ENCODE measurements at places on chromosomes 4 and X.

DNA sequence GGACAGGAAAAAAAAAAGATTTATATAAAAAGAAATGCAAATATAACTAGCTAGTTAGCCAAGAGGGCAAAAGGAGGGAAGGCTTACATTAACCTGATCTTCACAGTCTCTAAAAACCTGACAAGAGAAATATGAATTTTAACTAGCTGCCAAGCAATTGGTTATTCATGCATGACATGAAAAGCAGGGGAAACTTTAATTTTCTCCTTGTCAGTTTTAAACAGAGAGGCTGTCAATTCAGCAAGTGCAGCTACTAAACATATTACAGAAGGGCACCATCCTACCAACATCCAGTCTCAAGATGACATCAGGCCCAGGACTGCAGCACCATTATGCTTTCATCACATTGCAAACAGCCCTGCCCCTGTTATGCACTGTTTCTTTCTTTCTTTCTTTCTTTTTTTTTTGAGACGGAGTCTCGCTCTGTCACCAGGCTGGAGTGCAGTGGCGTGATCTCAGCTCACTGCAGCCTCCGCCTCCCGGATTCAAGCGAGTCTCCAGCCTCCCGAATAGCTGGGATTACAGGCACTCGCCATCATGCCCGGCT, 38.9 kb upstream of the CBR4 start:
- no peak for DNase-seq
- H3K27ac ChIP-seq = no peak overlapping the region
- H3K36me3 ChIP-seq = no peaks in the 10 kb centered on the region
- H3K4me3 ChIP-seq = no peak overlapping the region
- no peaks in the 10 kb centered on the region for H3K4me1 ChIP-seq
- no peaks in the 10 kb centered on the region for H3K27me3 ChIP-seq

DNA sequence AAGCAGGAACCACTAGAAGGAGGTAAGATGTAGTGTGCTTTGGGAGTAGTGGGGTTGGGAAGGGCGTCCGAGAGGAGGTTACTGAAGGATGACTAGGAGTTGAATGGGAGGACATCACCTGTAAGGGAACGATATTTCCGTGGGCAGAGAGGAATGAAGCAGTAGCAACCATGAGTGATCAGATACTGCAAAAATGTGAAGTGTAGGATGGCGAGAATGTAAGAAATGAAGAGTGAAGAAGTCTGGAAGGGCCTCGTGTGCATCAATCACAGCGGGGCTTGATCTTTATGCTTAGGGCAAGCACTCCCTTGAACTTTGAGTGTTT, 594 bp downstream of the MSMO1 start:
- DNase-seq = no peak
- peaks cover 25% of the 10 kb centered on the region for H3K4me1 ChIP-seq
- no peaks in the 10 kb centered on the region for H3K27me3 ChIP-seq
- peak overlapping the region; percentile 87 for H3K4me3 ChIP-seq
- no peaks in the 10 kb centered on the region for H3K36me3 ChIP-seq
- peak overlapping the region; percentile 86 for H3K27ac ChIP-seq

GRCh38 chrX:94288972-94289371, 615.0 kb downstream of the FAM133A start:
- no peak overlapping the region for H3K4me3 ChIP-seq

GRCh38 chr4:139988863-139989765, 164.9 kb downstream of the MAML3 start:
- DNase-seq = no peak
- no peak overlapping the region for H3K4me3 ChIP-seq
- no peak overlapping the region for H3K27ac ChIP-seq
- H3K4me1 ChIP-seq = no peaks in the 10 kb centered on the region

- no peak overlapping the region for H3K27ac ChIP-seq
- DNase-seq = no peak
- H3K36me3 ChIP-seq = no peaks in the 10 kb centered on the region
- no peak overlapping the region for H3K4me3 ChIP-seq
Measured at GRCh38 chr4:30825008-30825770, 105.0 kb downstream of the PCDH7 start.

- no peaks in the 10 kb centered on the region for H3K36me3 ChIP-seq
- no peaks in the 10 kb centered on the region for H3K27me3 ChIP-seq
- H3K4me3 ChIP-seq = no peak overlapping the region
- no peak overlapping the region for H3K27ac ChIP-seq
Measured at GRCh38 chr4:16992566-16993225, 94.3 kb upstream of the LDB2 start.

DNA sequence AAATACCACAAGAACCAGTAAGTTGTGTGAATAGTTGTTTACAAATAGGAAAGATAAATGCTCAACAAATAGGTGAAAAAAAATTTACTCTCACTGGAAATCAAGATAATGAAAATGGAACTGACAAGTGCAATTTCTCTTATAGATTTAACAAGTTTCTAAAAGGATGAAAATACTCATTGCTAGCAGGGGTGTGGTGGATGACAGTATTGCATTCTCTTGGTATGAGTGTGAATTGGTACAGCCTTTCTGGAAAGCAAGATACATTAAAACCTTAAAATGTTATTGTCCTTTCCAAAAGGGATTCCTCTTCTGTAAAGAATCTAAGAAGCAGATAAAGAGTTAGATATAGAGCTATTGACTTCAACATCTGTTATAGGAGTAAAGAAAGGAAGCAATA, 240.0 kb upstream of the RPS6KA3 start:
- no peaks in the 10 kb centered on the region for H3K4me1 ChIP-seq
- H3K27me3 ChIP-seq = no peaks in the 10 kb centered on the region
- H3K36me3 ChIP-seq = no peaks in the 10 kb centered on the region
- no peak overlapping the region for H3K4me3 ChIP-seq
- DNase-seq = no peak

DNA sequence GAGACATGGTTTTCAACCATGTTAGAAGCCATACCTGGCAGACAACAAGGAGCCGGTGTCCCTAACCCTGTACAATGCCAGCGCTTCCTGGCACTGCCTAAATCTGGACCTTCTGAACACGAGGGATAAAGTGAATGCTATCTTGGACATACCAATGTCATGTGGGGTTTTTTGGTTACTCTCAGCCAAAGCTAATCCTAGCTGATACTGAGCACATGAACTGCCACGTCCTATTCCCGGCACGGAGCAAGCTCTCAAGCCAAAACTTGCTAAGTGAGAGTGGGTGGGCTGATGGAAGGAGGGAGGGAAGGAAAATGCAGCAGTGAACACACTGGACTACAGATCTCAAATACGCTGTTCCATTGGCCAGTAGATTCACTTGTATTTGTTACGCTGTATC, 226.1 kb downstream of the BCOR start:
- H3K27ac ChIP-seq = no peak overlapping the region
- H3K4me3 ChIP-seq = no peak overlapping the region
- DNase-seq = no peak
- H3K27me3 ChIP-seq = no peaks in the 10 kb centered on the region
- H3K4me1 ChIP-seq = peaks cover 21% of the 10 kb centered on the region

- DNase-seq = no peak
- no peaks in the 10 kb centered on the region for H3K27me3 ChIP-seq
- H3K27ac ChIP-seq = no peak overlapping the region
Measured at GRCh38 chrX:124362072-124362471, 15.7 kb downstream of the SH2D1A start.

DNA sequence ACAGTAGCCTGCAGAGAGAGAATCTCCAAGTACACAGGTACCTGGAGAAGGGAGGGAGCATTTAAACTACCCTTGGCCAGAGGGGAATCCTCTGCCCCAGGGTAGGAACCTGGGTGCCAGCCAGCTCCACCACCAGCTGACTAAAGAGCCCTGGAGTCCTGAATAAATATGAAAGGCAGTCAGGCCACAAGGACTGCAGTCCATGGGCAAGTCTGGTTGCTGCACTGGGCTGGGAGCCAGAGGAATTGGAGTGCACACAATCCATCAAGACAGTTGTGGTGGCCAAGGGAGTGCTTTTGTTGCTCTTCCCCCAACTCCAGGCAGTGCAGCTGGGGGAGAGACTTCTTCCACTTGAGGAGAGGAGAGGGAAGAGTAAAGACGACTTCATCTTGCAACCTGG, 172.5 kb downstream of the HNRNPD start:
- H3K27me3 ChIP-seq = no peaks in the 10 kb centered on the region
- H3K36me3 ChIP-seq = no peaks in the 10 kb centered on the region
- H3K4me1 ChIP-seq = no peaks in the 10 kb centered on the region
- no peak overlapping the region for H3K4me3 ChIP-seq

DNA sequence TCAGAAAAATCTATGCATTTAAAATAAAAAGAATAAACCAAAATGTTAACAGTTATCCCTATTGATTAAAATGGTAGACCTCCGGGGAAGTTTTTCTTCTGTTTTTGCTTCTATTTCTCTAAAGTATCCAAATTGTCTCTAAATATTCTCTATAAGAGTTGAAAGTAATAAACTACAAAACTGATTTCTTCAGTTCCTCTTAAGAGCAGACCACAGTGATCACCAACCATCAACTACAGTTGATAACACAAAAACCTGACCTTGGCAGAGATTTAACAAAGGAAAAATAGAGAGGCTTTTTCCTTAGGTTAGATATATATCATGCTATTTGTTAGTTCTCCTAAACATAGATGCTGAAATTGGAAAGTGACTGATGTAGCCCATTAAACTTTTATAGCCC, 27.3 kb downstream of the DDX60 start:
- H3K27me3 ChIP-seq = no peaks in the 10 kb centered on the region
- H3K4me1 ChIP-seq = no peaks in the 10 kb centered on the region
- DNase-seq = no peak
- H3K36me3 ChIP-seq = peaks cover 10% of the 10 kb centered on the region

DNA sequence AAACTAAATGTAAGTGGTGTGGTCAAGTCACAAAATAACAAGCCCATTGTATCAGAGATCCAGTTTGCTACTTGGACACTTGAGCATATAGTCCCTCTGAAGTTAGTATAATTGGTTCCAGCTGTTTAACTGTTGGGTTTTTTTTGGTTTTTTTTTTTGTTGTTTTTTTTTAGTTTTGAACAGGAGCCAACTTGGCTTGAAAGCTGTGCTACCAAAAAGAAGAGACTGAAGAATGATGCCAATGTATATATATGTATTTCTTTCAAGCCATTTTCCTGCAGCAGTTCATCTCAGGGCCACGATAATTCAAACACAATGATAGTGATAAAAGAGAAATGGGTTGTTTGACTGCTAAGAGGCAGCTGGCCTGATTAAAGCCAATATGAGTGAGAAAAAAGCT, 138.3 kb downstream of the PCDH18 start:
- DNase-seq = no peak
- no peaks in the 10 kb centered on the region for H3K4me1 ChIP-seq
- H3K36me3 ChIP-seq = no peaks in the 10 kb centered on the region
- no peaks in the 10 kb centered on the region for H3K27me3 ChIP-seq
- no peak overlapping the region for H3K4me3 ChIP-seq

- H3K4me3 ChIP-seq = no peak overlapping the region
- DNase-seq = no peak
- no peaks in the 10 kb centered on the region for H3K27me3 ChIP-seq
- no peaks in the 10 kb centered on the region for H3K4me1 ChIP-seq
- H3K27ac ChIP-seq = no peak overlapping the region
- no peaks in the 10 kb centered on the region for H3K36me3 ChIP-seq
Measured at GRCh38 chr4:99710681-99711345, 53.2 kb upstream of the C4orf54 start.

- peaks cover 4% of the 10 kb centered on the region for H3K27me3 ChIP-seq
- H3K27ac ChIP-seq = no peak overlapping the region
- no peak for DNase-seq
- no peaks in the 10 kb centered on the region for H3K4me1 ChIP-seq
- no peaks in the 10 kb centered on the region for H3K36me3 ChIP-seq
Measured at GRCh38 chr4:76558396-76559235, 123.6 kb downstream of the SHROOM3 start.

DNA sequence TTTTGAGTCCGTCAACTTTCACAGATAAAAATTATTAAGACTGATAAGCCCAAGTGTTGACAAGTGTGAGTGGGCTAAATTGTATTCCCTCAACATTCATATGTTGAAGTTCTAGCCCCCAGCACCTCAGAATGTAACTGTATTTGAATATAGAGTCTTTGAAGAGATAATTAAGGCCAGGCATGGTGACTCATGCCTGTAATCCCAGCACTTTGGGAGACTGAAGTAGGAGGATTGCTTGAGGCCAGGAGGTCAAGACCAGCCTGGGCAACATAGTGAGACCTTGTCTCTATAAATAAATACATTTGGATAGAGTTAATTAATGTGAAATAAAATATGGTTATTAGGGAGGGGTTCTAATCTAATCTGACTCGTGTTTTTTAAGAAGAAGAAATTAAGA, 29.7 kb upstream of the SLC25A4 start:
- no peak overlapping the region for H3K27ac ChIP-seq
- H3K36me3 ChIP-seq = no peaks in the 10 kb centered on the region
- H3K4me3 ChIP-seq = no peak overlapping the region
- DNase-seq = no peak
- no peaks in the 10 kb centered on the region for H3K27me3 ChIP-seq

- peak overlapping the region; percentile 65 for H3K4me3 ChIP-seq
- no peaks in the 10 kb centered on the region for H3K4me1 ChIP-seq
- DNase-seq = peak; percentile 51
- no peaks in the 10 kb centered on the region for H3K27me3 ChIP-seq
Measured at GRCh38 chrX:136909706-136910564, 29.4 kb upstream of the RBMX start.

GRCh38 chrX:50211510-50211909, 6.9 kb downstream of the CCNB3 start:
- H3K27ac ChIP-seq = no peak overlapping the region
- H3K4me1 ChIP-seq = no peaks in the 10 kb centered on the region
- no peak overlapping the region for H3K4me3 ChIP-seq
- H3K36me3 ChIP-seq = no peaks in the 10 kb centered on the region
- H3K27me3 ChIP-seq = no peaks in the 10 kb centered on the region

GRCh38 chrX:3271834-3272186, 74.6 kb downstream of the MXRA5 start:
- no peaks in the 10 kb centered on the region for H3K36me3 ChIP-seq
- no peaks in the 10 kb centered on the region for H3K4me1 ChIP-seq
- no peaks in the 10 kb centered on the region for H3K27me3 ChIP-seq
- H3K27ac ChIP-seq = no peak overlapping the region

GRCh38 chr4:20292739-20293138, 41.0 kb downstream of the SLIT2 start:
- DNase-seq = no peak
- H3K27ac ChIP-seq = no peak overlapping the region
- no peaks in the 10 kb centered on the region for H3K4me1 ChIP-seq
- no peak overlapping the region for H3K4me3 ChIP-seq

GRCh38 chr4:25310803-25311166, 1.8 kb upstream of the ZCCHC4 start:
- no peaks in the 10 kb centered on the region for H3K36me3 ChIP-seq
- no peak overlapping the region for H3K27ac ChIP-seq
- DNase-seq = no peak
- H3K4me3 ChIP-seq = no peak overlapping the region
- peaks cover 12% of the 10 kb centered on the region for H3K4me1 ChIP-seq
- H3K27me3 ChIP-seq = no peaks in the 10 kb centered on the region

DNA sequence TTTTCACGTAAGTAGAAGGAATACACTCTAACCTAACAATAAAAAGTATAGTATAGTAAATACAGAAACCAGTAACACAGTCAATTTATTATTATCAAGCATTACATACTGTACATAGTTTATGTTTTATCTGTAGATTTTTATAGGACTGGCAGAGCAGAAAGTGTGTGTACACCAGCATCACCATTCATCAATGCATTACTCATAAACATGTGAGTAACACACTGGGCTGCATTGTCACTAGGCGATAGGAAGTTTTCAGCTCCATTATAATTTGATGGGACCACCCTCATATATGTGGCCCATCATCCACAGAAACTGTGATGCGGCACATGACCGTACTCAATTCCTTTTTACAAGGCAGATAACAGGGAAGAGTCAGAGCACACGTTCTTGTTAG, 137.8 kb upstream of the RBPJ start:
- H3K4me3 ChIP-seq = no peak overlapping the region
- no peaks in the 10 kb centered on the region for H3K4me1 ChIP-seq
- no peak overlapping the region for H3K27ac ChIP-seq
- no peaks in the 10 kb centered on the region for H3K27me3 ChIP-seq
- no peaks in the 10 kb centered on the region for H3K36me3 ChIP-seq

GRCh38 chr4:108978066-108978465, 215.2 kb upstream of the ETNPPL start:
- no peaks in the 10 kb centered on the region for H3K36me3 ChIP-seq
- H3K4me1 ChIP-seq = no peaks in the 10 kb centered on the region
- no peaks in the 10 kb centered on the region for H3K27me3 ChIP-seq
- H3K27ac ChIP-seq = no peak overlapping the region
